ENCODE measurements at places on chromosomes 16 and 17.

DNA sequence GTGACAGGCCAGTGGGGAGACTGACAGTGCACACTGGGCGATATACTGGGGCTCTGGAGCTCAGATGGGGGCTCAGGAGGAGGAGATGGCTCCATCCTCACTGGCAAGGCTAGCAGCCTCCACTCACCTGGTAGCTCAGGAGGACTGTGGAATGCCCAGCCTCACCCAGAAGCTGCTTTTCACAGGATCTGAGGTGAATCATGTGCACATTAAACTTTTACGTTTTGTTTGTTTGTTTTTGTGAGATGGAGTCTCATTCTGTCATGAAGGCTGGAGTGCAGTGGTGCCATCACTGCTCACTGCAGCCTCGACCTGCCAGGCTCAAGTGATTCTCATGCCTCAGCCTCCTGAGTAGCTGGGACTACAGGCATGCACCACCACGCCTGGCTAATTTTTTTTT is 28.6 kb downstream of the ADCY7 start:
- no peak for DNase-seq

GRCh38 chr17:47995241-47995935 is 24.5 kb downstream of the CDK5RAP3 start:
- DNase-seq = no peak

DNA sequence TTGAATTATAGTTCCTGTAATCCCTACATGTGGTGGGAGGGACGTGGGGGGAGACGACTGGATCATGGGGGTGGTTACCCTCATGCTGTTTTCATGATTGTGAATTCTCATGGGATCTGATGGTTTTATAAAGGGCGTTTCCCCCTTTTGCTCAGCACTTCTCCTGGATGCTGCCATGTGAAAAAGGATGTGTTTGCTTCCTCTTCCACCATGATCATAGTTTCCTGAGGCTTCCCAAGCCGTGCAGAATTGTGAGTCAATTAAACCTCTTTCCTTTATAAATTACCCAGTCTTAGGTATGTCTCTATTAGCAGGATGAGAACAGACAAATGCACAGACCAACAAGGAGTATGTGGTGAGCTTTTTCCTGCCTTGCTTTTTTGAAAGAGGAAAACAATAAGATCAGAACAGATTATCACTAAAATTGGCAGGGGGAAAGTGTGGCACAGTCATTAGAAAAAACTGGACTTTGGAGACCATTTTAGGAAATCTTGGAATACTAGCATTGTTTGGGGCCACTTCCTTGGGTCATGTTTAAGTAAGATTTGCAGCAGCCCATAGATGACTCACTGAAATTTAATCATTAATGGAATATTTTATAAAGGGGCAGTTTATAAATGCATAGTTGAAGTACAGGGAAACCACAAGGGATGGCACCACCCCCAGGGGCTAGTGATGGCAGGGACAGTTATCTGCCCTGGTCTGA is 352.8 kb downstream of the CDH13 start:
- no peak for DNase-seq

- DNase-seq = no peak
Observed at GRCh38 chr17:12600349-12600748, 65.3 kb upstream of the MYOCD start.

DNA sequence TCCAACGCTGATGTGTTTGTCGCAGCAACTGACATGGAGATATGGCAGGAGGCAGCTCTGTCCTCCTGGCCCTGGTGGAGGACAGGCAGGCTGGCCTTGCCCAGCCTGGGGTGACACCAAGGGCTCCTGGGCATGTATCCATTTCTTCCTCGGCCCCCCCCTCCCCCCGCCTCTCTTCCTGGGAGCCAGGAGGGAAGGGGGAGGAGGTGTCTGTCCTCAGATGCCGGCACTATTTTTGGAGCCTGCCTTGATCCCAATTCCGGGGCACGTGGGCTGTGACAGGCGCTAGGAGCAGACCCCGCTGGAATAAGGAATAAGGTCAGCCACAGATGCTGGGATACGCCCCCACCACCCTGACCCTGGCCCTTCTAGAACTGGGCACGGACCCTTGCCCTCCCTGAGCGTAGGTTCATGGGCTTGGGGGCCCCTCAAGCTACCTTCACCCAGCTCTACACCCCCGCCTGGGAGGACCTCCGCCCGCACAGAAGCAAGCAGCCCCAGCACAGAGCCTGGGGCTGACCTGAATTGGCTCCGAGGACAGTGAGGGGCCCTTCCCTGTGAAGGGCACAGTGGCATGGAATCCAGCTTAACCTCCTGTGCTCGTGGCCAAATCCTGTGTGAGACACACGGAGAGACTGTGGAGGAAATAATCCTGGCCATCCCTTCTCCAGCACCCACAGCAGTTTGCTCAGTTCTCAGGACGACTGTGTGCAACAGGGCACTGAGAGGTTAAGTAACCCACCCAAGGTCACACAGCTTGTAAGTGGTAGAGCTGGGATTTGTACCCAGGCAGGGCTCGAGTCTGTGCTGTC is 24.1 kb downstream of the SEC14L5 start:
- DNase-seq = no peak

GRCh38 chr17:42294469-42295398 is 6.4 kb downstream of the STAT5A start:
- no peak for DNase-seq
